ENCODE measurements at places on chromosomes 13 and 19.

DNA sequence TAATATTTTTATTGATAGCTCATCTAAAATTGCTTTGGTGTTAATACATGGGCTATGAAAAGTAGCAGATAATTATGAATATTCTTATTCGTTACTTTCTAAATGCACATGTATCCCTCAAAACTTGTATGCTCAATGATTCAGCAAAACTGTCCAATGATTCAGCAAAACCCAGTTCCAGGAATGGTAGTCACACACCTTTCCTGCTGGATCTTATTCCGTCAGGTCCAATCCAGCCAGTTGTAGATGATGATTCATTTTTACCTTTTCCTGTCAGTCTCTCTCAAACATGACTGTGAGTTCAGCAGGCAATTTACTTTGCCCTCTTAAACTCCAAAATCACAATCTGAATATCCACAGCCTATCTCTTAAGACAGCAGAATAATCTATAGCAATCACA lies 1082.6 kb downstream of the EFNB2 start:
- DNase-seq, result no peak

DNA sequence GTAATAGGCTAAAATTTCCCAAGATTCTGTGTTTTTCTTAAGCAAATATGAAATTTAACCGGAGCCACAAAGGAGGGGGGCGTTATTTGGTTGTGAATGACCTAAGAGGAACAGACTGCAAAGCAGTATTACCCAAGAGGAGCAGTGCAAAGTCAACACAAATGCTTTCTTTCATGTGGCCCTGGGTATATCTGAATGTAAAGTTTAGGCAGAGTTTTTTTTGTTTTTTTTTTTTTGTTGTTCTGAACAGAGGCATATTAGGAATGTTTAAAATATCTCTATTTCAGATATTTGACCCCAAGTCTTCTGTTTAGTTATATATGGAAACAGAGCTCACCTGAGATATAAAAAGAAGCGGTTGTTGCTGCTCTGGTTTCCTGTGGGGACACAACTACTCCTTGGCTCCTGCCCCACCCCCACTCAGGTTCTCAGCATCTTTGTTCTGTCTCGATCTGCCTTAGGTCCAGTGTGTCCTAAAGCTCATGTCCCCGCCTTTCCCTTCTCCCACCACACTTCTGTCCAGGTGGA lies 220.7 kb downstream of the RFC3 start:
- no peak for DNase-seq

GRCh38 chr13:87235621-87236020 lies 435.6 kb upstream of the SLITRK5 start:
- no peak for DNase-seq

GRCh38 chr19:17553256-17553655 lies 2.2 kb upstream of the COLGALT1 start:
- no peak for DNase-seq

- DNase-seq, result no peak
These were observed 17.9 kb downstream of the OR7A5 start for GRCh38 chr19:14817052-14817451.

GRCh38 chr13:112182846-112183531 lies 116.0 kb downstream of the SOX1 start:
- DNase-seq, result no peak

- DNase-seq, result no peak
These were observed 129.9 kb downstream of the GPC6 start for GRCh38 chr13:93356469-93356868.

- DNase-seq, result no peak
These were observed 752.5 kb upstream of the SLITRK5 start for GRCh38 chr13:86918682-86919081.

DNA sequence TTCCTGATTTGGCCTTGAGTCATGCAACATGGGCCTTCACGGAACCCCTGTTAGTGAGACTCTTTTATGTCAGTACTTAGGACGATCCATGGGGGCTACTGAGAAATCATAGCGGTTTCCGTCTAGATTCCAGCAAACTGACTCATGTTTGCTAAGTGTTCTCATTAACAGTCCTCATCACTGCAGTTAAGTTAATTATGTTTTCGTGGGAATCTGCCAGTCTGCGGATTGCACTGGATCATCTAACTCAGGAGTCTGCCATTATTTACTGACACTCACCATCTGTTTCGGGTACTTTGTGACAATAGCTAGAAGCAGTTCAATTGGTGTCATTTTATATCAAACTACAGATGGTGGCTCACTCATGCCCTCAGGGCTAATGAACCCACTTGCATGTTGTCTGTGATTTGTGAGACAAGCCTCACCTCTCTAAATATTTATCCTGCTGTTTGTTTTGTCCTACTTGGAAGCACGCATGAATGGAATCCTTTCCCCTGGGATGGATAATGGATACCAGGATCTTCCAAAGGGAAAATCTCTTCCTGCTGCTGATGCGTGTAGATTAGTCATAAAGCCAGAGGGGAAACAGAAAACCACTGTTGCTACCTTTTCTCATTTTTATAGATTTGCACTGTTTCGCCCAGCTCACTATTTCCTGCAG lies 61.8 kb downstream of the RAB20 start:
- DNase-seq, result no peak

DNA sequence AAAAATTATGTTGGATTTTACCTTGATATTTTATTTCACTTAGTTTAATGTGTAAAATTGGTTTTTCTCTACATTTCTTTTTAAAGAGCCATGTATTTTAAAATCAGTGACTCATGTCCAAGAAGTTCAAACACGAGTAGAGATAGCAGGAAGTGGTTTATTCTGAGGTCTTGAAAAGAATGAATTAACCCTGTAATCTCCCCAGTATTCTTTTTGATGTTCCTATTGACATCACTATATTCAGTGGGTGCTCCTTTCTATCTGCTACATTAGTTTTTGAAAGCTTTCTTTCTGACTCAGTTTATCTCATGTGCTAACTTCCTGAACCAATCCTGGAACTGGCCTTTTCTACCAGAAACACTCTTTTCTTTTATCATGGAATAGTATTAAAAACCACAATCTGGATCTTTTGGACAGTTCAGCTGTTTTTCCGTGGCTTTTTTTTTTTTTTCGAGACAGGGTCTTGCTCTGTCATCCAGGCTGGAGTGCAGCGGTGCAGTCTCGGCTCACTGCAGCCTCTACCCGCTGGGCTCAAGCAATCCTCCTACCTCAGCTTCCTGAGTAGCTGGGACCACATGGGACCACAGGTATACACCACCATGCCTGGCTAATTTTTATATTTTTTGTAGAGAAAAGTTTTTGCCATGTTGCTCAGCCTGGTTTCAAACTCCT lies 114.9 kb downstream of the PCCA start:
- no peak for DNase-seq

- DNase-seq, result peak; percentile 47
These were observed 12.2 kb downstream of the CIC start for GRCh38 chr19:42281146-42281826.

GRCh38 chr13:79943346-79944023 lies 397.4 kb downstream of the SPRY2 start:
- no peak for DNase-seq

DNA sequence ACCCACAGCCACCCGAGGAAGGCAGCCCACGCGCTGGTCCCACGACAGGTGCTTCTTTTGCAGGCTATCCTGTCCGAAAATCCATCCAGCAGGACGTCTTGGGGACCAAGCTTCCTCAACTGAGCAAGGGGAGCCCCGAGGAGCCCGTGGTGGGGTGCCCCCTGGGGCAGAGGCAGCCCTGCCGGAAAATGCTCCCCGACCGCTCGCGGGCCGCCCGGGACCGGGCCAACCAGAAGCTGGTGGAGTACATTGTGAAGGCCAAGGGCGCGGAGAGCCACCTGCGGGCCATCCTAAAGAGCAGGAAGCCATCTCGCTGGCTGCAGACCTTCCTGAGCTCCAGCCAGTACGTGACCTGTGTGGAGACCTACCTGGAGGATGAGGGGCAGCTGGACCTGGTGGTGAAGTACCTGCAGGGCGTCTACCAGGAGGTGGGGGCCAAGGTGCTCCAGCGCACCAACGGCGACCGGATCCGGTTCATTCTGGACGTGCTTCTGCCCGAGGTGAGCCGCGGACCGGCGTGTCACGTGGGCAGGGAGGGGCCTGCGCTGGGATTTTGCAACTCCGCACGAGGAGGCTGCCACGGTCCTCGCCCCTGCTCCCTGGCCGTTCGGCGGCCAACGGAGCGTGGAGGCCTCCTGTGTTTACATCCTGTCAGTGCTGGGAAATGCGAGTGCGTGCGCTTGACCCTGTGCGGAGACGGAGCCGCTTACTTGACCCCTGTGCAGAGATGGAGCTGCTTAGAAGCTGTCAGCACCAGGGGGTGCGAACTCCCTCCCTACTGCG lies 12.9 kb upstream of the NDUFS7 start:
- no peak for DNase-seq

DNA sequence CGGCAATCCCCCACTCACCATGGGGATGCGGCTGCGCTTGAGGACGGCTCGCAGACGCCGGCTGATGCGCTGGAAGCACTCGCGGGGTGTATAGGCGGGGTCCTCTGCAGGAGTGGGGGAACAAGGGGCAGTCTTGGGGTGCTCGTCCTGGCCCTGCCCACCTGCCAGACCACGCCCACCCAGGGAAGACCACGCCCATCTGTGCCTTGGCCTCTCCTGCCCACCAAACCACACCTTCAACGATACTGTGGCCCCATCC lies 6.7 kb downstream of the RNU6-9 start:
- DNase-seq, result no peak

GRCh38 chr19:13154911-13155471 lies 4.8 kb downstream of the IER2 start:
- DNase-seq, result peak; percentile 87

- DNase-seq, result no peak
These were observed 438.8 kb downstream of the EFNB2 start for GRCh38 chr13:106096661-106097092.

- DNase-seq, result no peak
These were observed 1108.4 kb upstream of the PCDH20 start for GRCh38 chr13:62524061-62524460.

GRCh38 chr19:56918682-56919307 lies 78.3 kb upstream of the PEG3 start:
- DNase-seq, result no peak

GRCh38 chr13:31717583-31717982 lies 21.7 kb upstream of the RXFP2 start:
- DNase-seq, result no peak

GRCh38 chr13:51475727-51476501 lies 23.1 kb upstream of the INTS6 start:
- no peak for DNase-seq

DNA sequence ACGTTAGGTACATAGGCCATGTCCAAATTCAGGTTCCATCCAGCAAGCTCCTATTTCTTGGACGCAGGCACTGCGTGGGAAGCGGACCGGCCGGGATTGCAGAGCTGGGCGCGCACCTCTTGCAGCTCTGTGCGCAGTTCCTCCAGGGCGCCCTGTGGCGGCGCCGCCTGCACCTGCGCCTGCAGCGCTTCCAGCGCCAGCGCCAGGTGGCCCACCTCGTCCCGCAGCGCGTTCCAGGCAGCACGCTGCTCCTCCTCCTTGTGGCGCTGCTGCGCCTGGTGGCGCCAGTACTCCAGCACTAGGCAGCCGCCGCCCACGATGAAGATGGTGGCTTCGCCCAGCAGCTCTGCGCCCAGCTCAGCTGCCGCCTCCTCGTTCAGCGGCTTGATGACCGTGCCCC lies 31.1 kb downstream of the OPA3 start:
- DNase-seq, result no peak

DNA sequence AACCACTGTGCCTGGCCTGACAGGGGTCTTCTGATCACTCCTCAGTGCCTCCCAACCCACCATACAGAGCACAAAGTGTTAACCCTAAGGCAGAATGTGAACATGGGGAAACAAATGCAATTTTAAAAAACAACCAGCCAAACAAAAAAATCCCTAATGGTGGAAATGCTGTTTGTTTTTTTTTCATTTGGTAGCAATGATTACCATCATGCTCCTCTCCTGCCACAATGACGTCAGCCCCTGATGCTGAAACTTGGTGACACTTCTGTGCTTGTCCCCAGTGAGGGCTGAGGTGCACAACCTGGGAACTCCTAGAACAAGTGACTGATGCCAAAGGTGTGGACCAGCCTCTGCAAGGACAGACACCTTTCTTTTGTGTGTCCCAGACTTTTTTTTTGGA lies 4.0 kb upstream of the TSPAN16 start:
- no peak for DNase-seq

- DNase-seq, result peak; percentile 61
These were observed 22.5 kb upstream of the ZNF429 start for GRCh38 chr19:21482863-21483276.

GRCh38 chr13:30421093-30422053 lies 920 bp upstream of the UBE2L5 start:
- DNase-seq, result peak; percentile 43

DNA sequence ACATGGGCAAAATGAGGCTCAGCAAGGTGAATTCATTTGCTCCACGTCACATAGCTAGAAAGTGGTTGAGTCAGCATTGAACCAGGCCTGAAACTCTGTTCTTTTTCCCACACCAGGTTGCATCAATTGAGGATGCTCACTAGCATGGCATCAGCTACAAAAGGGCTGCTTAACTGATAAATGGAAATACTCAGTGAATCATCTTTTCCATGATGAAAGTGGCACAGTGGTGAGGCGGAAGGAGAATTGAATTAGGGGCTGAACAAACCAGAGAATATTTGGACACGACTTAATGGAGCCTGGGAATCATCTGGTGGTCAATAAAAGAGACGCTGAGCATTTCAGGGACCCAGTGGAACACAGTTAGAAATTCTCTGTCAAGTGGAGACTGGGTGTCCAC lies 320.1 kb upstream of the MAB21L1 start:
- DNase-seq, result no peak

DNA sequence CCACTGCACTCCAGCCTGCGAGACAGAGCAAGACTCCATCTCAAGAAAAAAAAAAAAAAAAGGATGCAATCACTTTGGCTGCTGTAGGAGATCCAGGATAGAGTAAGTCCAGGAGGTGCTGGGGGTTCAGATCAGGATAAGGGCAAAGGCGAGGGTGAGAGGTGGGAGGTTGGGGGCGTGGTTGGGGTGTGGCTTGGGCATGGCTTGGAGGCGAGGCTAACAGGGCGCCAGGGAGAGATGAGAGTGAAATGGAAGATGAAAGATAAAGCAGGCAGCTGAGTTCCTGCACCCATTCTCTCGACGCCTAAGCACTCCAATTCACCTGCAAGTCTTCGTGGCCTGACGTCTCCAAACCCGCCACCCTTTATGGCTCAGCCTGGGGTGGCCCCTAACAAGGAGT lies 25.0 kb upstream of the ZNRF4 start:
- DNase-seq, result no peak

GRCh38 chr13:40442826-40443225 lies 223.6 kb downstream of the FOXO1 start:
- DNase-seq, result no peak

- peak; percentile 60 for DNase-seq
These were observed 13.7 kb upstream of the SLC35E1 start for GRCh38 chr19:16585808-16586476.

GRCh38 chr19:49338691-49339300 lies 3.6 kb downstream of the CD37 start:
- DNase-seq, result peak; percentile 42
